ENCODE measurements at places on chromosomes 2 and 18.

DNA sequence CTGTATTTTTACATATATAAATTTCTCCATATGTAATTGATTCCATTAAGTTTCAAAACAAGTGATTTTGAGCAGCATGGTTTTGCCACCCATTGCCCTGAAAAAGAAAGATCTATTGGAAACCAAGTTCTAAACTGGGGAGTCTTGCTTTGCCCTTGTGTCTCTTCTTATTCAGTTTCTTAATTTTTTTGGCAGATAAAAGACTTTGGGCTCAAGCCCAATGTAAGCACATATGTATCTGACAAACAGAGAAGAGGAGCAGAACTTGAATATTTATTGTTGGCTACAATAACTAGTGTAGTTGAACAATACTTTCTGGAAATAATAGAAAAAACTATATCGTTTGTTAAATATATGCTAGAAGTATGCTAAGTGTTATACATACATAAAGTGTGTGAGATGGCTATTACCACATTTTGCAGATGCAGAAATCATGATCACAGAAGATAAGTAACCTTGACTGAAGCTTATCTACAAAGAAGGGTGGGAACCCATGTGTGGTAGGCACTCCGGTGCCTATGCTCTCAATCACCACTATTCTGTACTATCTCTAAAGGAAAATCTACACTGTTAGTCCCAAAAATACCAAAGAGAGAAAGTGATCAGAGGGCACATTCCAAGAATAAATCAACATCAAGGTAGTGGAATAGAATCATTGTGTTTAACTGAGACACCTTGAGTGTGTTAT lies 109.1 kb downstream of the PLA2R1 start:
- DNase-seq = no peak

GRCh38 chr2:31110998-31111397 lies 27.2 kb downstream of the GALNT14 start:
- DNase-seq = no peak

DNA sequence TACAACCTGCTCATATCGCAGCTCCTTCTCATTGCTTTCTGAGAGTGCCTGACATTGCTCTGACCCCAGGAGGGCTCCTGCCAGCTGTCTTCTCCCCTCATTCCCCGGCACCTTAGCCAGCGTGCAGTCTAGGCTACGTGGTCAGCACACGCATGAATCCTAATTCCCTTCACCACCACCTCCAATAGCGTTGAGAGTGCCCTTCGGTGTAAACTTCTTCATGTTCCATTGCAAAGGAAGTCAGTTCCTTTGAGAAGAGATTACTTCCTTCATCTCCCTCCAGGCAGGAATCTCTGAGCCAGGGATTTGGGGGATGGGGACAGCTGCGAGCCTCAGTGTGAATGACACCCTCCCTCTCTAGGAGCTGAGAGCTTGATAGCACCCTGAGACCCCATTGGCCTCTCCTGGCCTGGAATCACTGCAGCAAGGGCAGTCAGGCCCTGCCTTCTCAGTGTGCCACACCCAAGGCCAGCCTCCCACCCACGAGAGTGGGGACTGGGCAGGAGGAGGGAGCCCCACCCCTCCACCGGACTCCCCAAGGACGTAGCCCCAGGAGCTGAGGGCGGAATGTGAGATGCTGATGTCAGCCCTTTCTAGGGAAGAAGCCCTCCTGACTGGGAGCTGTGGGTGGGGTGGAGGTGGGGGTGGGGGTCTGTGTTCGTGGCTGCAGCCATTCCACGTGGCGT lies 53.4 kb downstream of the SLC66A2 start:
- DNase-seq = no peak

- DNase-seq = no peak
Observed at GRCh38 chr2:46814160-46814961, 101.2 kb downstream of the MCFD2 start.

GRCh38 chr2:226664661-226665060 lies 135.0 kb downstream of the IRS1 start:
- DNase-seq = no peak

GRCh38 chr2:102072741-102073140 lies 69.8 kb upstream of the IL1R1 start:
- no peak for DNase-seq

DNA sequence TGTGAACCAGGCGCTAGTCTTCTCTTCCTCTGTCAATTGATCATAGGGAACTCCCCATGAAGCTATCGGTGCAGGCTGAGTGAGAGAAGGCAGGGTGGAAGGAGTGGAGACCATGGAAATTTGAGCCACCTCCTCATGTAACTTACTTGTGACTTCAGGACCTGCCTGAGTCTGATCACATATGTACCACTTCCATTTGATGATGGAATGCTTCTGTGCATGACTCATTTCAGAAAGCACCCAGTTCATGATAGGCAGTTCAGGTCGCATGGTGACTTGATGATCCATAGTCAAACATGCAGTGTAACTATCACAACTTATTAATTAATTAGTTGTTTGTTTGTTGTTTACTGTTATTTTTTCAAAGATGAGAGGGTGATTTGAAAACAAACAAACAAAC lies 1296.7 kb downstream of the SUCLG1 start:
- DNase-seq = no peak

- DNase-seq = no peak
Observed at GRCh38 chr2:109604597-109604996, 9.2 kb downstream of the SEPTIN10 start.

DNA sequence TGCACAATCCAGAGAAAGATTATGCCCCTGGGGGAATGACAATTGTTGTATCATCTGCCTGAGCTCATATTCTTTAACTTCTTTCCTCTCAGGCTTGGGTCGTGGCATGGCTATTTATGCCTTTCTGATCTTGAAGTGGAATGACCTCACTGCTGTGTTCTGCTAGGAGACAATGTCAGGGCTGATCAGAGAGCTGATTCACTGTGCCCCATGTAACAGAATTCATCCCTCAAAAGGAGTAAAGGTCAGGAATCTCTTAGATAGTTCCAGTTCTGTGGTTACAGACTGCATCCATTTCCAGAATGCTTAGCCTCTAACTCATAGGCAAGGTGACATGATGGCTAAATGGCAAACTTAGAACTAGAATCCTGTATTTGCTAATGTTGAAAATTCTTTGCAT lies 511.7 kb upstream of the CNTNAP5 start:
- DNase-seq = no peak
